ENCODE measurements at places on chromosomes 12 and 14.

GRCh38 chr14:36346052-36346451 lies 25.6 kb upstream of the MBIP start:
- DNase-seq, result no peak

DNA sequence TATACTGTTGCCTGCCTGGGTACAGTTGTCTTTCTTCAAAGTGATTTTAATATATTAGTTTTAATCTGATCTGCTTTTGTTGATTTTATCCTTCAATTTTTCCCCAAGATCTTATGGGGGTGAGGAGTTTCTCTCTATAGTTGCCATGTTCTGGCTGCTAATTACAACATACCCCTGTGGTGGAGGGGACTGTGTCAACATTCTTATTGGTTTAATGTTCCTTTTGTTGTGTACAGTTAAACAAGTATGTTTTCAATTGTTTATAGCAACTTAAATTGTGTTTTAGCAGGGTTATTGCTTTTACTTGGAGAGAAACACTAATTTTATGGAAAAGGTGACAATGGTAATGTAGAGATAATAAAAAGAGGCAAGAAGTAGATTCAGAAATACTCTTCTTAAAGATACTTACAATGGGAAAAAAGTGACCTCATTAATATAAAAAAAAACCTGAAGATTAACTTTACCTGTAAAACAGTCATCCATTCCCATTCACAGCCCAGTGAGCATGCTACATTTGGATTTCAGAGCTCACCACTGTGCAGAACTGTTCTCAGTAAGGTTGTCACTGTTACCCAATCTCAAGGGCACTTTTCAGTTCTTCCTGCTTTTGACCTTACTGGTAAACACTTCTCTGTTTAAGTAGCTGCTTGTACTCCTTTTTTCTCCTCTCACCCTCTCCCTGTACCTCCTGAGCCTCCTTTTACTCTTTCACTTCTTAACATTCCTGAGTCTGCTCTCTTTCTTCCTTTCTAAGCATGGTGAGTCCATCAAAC lies 8.1 kb upstream of the LRRK2 start:
- no peak for DNase-seq

DNA sequence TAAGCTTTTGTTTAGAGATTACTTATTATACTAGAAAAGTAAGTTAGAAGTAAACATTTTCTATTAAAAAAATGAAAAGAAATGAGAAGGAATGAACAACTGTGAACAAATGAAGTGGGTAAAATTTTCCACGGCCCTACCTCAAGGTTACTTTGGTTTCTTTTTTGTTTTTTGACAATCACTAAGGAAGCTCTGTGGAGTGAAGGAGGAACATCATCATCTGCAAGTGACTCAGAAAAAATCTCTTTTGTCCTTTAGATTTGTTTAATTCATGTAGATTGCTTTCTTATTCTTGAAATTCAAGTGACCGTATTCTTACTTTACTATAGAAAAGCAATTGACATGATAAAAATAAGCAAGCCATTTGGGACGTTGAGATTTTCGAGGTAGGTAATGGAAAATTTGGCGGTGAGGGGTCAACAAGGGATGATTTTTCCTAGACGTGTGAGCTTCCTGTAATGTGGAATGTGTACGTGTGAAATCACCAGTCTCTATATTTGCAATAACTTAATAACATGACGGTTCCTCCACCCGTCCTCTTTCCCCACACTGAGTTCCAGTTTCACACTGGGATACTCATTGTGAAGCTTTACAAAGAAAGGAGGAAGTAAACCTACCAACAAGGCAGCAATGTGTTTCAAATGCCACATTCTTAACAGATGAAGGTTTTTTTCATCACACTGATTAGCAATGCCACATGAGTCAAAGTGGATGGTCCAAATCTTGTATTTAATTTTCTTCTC lies 62.3 kb upstream of the EGLN3 start:
- DNase-seq, result no peak

- peak; percentile 14 for DNase-seq
These were observed 38.3 kb downstream of the SLC6A15 start for GRCh38 chr12:84874125-84874824.

- peak; percentile 33 for DNase-seq
These were observed 22.8 kb upstream of the CEBPE start for GRCh38 chr14:23141706-23142444.

All from HTR-8/SVneo (cell line).